ENCODE measurements at places on chromosomes 6 and 20.

- DNase-seq, result no peak
Measured at GRCh38 chr6:106963544-106963943, 11.0 kb downstream of the CD24 start.

- no peak for DNase-seq
Measured at GRCh38 chr20:62655282-62656196, 13.2 kb downstream of the SLCO4A1 start.

DNA sequence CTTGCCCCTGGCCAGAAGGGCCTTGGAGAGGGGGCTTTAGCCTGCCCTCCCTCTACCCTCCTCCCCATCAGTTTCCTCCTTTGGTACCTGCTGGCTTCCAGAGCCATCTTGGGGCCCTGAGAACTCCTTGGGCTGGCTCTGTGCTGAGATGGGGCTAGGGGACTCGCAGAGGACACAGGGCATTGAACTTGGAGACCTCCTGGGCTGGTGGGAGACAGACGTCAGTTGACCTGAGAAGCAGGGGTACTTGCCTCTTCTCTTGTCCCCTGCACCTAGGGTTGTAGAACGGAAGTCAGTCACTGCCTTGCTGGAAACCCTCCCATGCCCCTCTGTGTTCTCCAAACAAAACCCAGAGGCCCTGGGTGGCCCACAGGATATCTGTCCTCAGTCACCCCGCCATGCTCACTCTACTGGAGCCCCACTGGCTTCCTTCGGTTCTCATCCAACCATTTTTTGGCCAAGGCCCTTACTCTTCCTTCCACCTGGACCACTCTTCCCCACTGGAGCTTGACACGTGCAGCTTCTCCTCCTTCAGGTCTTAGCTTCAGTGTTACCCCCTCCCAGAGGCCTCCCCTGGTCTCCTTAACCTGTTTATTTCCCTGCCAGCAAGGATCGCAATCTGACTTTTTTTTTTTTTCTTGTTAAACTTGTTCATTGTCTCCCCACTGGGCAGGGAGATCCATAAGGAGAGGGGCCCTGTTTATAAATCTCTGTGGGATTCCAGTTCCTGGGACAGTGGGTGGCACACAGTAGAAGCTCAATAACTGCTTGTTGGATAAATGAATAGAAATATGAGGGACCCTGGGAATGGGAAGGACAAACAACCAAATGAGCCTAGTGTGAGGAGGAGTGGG lies 971 bp downstream of the RBCK1 start:
- peak; percentile 55 for DNase-seq

DNA sequence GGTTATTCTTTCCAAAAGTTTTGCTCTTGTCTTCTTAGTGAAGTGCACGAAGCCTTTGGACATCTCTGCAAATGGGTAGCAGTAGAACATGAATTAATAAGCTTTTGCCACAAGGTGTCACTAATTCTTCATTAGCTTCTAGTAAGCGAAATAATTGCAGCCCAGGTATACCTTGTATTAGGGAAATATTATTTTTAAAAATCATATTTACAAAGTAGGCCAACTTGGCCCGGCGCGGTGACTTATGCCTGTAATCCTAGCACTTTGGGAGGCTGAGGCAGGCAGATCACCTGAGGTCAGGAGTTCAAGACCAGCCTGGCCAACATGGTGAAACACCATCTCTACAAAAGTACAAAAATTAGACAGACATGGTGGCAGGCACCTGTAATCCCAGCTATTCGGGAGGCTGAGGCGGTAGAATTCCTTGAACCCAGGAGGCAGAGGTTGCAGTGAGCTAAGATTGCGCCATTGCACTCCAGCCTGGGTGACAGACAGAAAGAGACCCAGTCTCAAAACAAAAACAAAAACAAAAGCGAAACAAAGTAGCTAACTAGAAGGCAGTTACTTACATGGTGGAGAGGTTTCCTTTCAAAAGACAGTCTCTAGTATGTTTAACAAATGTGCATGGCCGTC lies 8.8 kb upstream of the RSPH3 start:
- no peak for DNase-seq

DNA sequence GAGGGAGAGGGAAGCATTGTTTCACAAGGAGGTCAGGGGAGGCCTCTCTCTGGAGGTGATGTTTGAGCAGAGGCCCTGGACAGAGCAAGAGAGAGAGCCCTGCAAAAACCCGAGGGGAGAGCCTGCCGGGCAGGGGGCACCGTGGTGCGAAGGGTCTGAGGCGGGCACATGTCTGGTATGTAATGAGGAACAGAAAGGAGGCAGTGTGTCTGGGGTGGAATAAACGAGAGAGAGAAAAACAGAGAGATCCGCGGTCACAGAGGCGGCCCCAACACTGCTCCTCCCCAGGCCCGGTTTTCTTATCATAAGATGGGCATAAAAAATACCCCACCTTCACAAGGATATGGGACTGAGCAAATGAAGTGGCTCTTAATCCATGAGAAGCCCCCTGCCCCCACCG lies 119.2 kb downstream of the PREX1 start:
- DNase-seq, result no peak

Measured in stimulated activated CD8-positive, alpha-beta memory T cell treated with anti-CD3 and anti-CD28 coated beads, Interleukin-4, amount 100 ng/mL, for 48 hours (primary cell).